Activated T-helper 2 cell treated with anti-CD3 and anti-CD28 coated beads, Interferon-gamma antibody, Interleukin-2, Interleukin-4, amounts not matched to agents 10 μg/mL and 5 μg/mL and 100 μg/mL, durations not matched to agents 14 hours and 24 hours and 36 hours (primary cell): ENCODE measurements at places on chromosomes 16 and 17. TPM values are rescaled to one million over a fixed set of nuclear protein-coding genes. Genes with fewer than 3 reads are reported as not detected.

DCAF7 gene
- 118 and 119 TPM in 2 replicates for total RNA-seq

CD300LG gene
- not detected in 2 replicates for total RNA-seq

GCGR gene
- total RNA-seq, result not detected in 2 replicates

CDC42EP4 gene
- 1.6 and 2.8 TPM in 2 replicates for total RNA-seq

ABCC12 gene
- total RNA-seq, result not detected in 2 replicates

EPOP gene
- 34.9 TPM in 2 replicates for total RNA-seq

TEKT3 gene
- not detected in 2 replicates for total RNA-seq

GLP2R gene
- not detected in 2 replicates for total RNA-seq

CD2BP2 gene
- 80.1 and 84.5 TPM in 2 replicates for total RNA-seq

ABCA8 gene
- total RNA-seq, result not detected in 2 replicates

EFNB3 gene
- not detected in 2 replicates for total RNA-seq

TMC5 gene
- 0.05 TPM in 1 of 2 replicates, not detected in the other for total RNA-seq

DPEP3 gene
- not detected in 2 replicates for total RNA-seq

PLEKHG4 gene
- 30.4 and 33.4 TPM in 2 replicates for total RNA-seq

EPX gene
- total RNA-seq, result not detected in 2 replicates

LGALS9 gene
- 35.1 and 35.8 TPM in 2 replicates for total RNA-seq

MPP3 gene
- total RNA-seq, result 0.14 and 0.21 TPM in 2 replicates

GRCh38 chr16:65916995-65917394 is 449.5 kb upstream of the CDH5 start:
- DNase-seq, result no peak

- DNase-seq, result no peak
These were observed 32.8 kb downstream of the DHX38 start for GRCh38 chr16:72126429-72126765.

- no peak for DNase-seq
These were observed 47.3 kb downstream of the C16orf82 start for GRCh38 chr16:27114006-27114405.

GRCh38 chr17:5500589-5501391 is 14.4 kb downstream of the MIS12 start:
- peak; percentile 65 for DNase-seq

DNA sequence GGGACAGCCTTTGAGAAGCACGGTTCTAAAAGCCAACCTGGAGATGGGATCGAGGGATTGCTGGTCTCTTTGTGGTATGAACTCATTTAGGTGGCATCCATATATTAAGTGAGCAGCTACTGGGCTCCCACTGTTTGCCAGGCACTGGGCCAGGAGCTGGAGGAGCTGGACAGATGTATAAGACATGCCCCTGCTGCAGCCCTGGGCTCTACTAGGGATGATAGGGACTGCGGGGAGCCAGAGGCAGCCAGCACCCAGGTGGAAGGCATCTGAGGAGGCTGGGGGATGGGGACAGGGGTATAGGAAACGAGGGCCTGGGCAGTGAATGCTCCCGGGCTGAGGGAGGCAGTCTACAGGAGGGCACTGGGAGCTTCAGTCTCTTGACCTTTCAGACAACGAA is 53.0 kb upstream of the MEAK7 start:
- no peak for DNase-seq

- DNase-seq, result no peak
These were observed 119.2 kb upstream of the NETO2 start for GRCh38 chr16:47262938-47263337.

GRCh38 chr16:77868052-77868451 is 79.7 kb downstream of the VAT1L start:
- no peak for DNase-seq

GRCh38 chr17:72631949-72632684 is 460.4 kb downstream of the SLC39A11 start:
- DNase-seq, result no peak

DNA sequence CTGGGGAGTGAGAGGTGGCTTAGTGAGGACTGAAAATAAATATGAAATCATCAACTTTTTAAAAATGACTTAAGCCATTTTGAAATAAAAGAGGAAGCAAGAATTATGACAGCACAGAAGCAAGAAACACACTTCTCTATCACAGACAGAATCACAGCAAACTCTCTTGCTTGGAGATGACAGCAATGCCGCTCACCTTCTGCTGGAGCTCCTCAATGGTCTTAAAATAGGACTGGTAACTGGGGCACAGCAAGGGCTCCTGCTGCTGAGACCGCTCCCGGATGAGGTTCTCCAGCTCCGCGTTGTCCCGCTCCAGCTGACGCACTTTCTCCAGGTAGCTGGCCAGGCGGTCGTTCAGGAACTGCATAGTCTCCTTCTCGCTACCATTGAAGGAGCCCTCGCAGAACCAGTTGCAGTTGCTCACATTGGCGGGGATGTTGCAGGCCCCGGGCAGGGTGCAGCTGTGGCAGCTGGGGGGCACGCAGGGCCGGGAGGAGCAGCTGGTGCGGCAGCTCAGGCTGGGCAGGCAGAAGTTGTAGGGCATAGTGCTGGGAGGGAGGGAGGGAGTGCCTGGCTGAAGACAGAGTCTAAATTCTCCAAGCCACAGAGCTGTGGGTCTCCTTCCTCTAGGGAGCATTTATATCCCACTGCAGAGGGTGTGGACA is at the start of gene KRT31:
Gene KRT31 (minus strand): TSS at position 613 of the 665 bp plus-strand sequence. CDS start 69 bp downstream, at position 544.
- DNase-seq, result no peak

GRCh38 chr16:58252716-58253115 is 42.1 kb downstream of the PRSS54 start:
- no peak for DNase-seq

GRCh38 chr16:50025537-50025931 is 509 bp downstream of the CNEP1R1 start:
- DNase-seq, result peak; percentile 18

DNA sequence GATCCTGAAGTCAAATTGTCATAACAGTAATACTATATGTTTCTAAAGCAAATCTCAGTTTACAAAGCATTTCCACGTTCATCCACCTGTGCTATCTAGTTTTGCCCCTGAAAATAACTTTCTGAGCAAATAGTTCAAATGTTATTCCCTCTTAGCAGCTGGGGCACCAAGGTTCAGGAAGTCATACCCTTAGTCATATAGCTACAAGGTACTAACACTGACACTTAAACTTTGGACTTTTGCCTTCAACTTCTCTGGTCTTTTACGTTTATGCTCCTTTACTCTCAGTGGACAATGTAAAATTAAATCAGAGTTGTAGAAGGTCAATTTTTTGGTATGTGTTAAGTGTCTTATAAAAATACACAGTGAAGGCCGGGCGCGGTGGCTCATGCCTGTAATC is 33.0 kb downstream of the COX11 start:
- DNase-seq, result no peak

DNA sequence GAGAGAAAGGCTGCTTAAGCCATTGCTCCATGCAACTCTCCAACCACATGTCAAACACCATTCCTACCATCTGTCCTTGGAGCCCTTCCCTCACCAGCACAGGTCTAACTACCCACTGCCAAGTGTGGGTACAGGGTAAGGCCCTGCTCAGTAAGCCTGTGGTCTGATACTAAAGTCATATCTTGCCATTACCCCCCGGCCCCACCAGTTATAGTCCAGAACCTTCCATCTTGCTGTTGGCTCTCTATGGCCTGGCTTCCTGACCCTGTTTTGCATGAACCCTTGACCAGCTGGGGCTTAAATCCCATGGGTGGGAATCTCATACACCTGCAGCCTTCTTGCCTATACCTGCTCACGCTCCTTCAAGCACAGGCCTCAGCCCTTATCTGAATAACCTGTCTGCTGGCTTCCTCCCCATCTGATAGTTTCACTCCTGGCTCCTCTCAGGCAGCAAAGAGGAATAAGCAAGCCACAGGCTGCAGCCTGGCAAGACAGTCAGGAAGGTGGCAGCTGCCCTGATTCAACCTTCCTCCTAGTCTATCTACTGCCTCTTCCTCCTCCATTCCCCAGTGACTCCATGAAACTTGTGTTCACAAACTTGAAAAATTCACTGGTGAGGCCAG is 64.1 kb downstream of the ZFHX3 start:
- no peak for DNase-seq

GRCh38 chr16:82761236-82761635 is 134.5 kb downstream of the CDH13 start:
- DNase-seq, result no peak

- DNase-seq, result no peak
These were observed 311.1 kb downstream of the XYLT1 start for GRCh38 chr16:17159617-17160016.

DNA sequence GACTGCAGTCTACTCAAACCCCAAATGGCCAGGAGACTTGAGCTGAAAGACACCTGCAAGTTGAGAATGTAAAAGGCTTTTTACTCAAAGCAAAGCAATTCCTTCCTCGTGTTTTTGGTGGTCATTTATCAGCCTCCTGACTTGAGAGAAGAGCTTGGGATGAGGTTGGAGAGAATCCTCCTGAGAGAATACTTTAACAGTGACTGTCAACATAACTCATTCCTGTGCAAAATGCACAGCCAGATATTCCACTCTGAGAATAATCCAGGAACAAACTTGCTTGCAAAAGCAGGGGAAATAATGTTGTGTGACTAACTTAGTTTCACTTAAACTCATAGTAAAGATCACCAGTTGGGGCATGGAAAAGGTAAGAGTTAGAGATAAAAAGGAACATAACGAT is 53.4 kb downstream of the SNTB2 start:
- no peak for DNase-seq

DNA sequence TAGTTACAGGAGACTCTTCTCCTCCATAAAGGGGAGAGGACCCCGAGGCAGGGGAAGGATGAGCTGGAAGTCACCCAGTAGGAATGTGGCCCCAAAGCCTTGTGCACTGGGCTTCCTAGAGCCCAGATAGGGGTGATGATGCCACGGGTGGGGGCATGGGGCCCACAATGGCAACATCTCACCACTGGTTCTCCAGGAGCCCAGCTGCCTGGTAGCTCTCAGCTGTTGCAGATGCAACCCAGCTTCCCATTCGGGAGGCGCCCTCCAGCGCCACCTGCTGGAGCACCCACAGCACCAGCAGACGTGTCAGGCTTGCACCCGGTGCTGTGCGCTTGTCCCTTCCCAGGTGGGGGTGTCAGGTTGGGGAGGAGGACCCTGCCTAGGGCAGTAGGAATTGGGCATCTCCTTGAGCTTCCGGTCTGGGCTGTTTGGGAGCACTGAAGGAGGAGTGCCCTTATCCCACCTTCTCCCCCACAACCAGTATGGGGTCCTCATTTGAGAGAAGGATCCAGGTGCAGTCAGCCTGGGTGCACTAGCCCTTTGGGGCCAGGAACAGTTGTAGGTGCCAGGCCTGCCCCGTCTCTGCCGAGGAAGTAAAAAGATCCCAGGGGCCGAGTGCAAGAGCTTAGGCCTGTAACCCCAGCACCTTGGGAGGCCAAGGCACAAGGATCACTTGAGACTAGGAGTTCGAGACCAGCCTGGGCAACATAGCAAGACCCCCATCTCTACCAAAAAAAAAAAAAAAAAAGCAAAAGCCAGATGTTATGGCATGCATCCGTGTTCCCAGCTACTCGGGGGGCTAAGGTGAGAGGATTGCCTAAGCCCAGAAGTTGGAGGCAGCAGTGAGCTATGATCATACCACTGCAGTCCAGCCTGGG is 14.4 kb downstream of the CDIPT start:
- DNase-seq, result peak; percentile 68

- DNase-seq, result no peak
These were observed 47.1 kb downstream of the ABCA8 start for GRCh38 chr17:68908045-68908444.

GRCh38 chr16:79777679-79778078 is 177.1 kb upstream of the MAF start:
- DNase-seq, result no peak

DNA sequence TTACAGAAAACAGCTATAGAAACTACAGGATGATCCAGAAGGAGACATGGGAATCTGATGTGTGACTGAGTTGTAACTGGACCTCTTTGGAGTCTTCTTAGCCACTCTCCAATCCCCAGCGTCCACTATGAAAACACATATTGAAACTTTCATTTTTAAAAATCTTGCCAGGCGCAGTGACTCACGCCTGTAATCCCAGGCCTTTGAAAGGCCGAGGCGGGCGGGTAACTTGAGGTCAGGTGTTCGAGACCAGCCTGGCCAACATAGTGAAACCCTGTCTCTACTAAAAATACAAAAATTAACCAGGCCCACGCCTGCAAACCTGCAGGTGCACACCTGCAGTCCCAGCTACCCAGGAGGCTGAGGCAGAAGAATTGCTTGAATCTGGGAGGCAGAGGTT is 53.3 kb downstream of the HIC1 start:
- no peak for DNase-seq

DNA sequence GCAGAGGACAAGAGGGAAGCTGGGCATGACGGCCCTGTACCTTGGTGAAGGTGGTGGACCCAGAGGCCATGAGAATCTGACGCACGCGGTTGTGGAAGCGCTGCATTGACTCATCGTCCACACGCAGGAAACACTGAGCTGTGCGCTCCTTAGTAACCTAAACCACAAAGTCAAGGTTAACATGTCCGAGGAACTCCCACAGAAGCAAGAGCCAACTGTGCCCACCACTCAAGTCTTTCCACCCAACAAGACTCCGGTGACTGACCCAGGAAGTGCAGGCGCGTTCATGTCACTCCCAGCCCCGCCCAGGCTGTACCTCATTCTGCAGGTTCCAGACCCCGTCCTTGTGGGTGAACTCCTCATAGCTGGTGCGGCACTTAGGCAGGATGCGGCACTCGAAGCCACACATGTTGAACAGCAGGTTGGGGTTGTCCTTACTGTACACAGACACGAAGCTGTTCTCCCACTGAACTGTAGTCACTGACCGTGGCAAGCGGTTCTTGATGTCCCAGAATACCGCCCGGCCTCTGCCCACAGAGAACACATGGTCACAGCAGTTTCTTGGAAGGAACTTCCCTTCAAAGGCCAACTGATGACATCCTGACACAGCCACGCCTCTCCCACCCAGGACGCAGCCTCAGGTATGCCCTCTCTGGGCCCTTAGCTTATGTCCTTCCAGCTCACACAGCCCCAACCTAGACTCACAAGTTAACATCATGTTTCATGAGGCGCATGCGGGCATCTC is 11.5 kb downstream of the PRPF8 start:
- DNase-seq, result no peak

DNA sequence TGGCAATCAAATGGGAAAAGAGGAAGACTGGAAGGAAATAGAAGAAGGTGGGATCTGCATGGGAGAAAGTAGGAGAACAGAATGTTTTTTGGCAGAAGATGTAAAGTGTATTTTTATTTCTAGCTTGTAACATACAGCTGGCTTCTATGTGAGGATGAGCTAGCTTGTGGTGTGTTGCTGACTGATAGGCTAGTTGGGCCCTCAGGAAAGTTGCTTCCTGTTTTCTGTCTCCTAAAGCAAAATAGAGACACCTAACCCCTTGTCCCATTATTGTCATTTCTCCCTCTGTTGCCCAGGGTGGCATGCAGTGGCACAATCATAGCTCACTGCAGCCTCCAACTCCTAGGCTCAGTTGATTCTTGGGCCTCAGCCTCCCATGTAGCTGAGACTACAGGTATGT is 15.9 kb downstream of the TNRC6A start:
- no peak for DNase-seq

- DNase-seq, result peak; percentile 96
These were observed at the start of gene TMEM97 for GRCh38 chr17:28318759-28319597. Gene TMEM97, plus strand, starts transcription at chr17:28319200. Its CDS starts 40 bp downstream, at chr17:28319240.

GRCh38 chr16:85641776-85642176 is 28.7 kb downstream of the GSE1 start:
- DNase-seq, result no peak

DNA sequence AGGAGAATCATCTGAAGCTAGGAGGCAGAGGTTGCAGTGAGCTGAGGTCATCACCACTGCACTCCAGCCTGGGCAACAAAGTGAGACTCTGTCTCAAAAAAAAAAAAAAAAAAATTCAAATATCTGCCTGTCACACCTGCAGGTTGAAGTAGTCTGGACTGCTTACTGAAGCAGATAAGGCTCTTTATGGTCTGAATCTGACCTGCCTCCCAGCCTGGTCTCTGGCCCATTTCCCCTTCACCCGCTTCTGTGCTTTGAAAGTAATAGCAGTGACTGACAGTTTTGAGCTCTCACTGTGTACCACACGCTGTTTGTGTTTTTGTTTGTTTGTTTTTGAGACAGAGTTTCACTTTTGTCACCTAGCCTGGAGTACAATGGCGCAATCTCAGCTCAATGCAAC is 5.8 kb downstream of the SEZ6L2 start:
- DNase-seq, result no peak
